A549 treated with Hydrocortisone at 1 μM for 4 hours (cell line): ENCODE measurements at places on chromosomes 1 and 21. TPM values are rescaled to one million over a fixed set of nuclear protein-coding genes. Genes with fewer than 3 reads are reported as not detected.

The MAP1LC3C gene
- total RNA-seq = 0.17 to 0.28 TPM (median 0.18 TPM) in 4 of 5 replicates, not detected in the other

The ACOT11 gene
- total RNA-seq = 2.0 to 2.4 TPM (median 2.1 TPM) in 5 replicates

The ST7L gene
- total RNA-seq = 11.0 to 13.0 TPM (median 11.9 TPM) in 5 replicates

The DAB1 gene
- not detected in 5 replicates for total RNA-seq

The FMO1 gene
- not detected in 5 replicates for total RNA-seq

The ADAR gene
- total RNA-seq = 66.9 to 92.9 TPM (median 73.2 TPM) in 5 replicates

The SYCP1 gene
- total RNA-seq = not detected in 5 replicates

The CDCA8 gene
- 47.0 to 53.1 TPM (median 48.4 TPM) in 5 replicates for total RNA-seq

The FAM72D gene
- 4.7 to 7.7 TPM (median 5.8 TPM) in 5 replicates for total RNA-seq

The BSND gene
- total RNA-seq = 0.01 TPM in 1 of 5 replicates, not detected in the others

The CFAP45 gene
- 0.41 to 0.83 TPM (median 0.59 TPM) in 5 replicates for total RNA-seq

The DRAXIN gene
- 0.03 to 0.09 TPM (median 0.05 TPM) in 5 replicates for total RNA-seq

The LENEP gene
- total RNA-seq = not detected in 5 replicates

The HIPK1 gene
- total RNA-seq = 13.4 to 16.6 TPM (median 15.2 TPM) in 5 replicates

The NBPF4 gene
- total RNA-seq = 0.13 to 0.21 TPM (median 0.15 TPM) in 5 replicates

The PIK3R3 gene
- total RNA-seq = 1.3 to 1.9 TPM (median 1.4 TPM) in 5 replicates

The MAP3K7CL gene
- total RNA-seq = 1.2 to 2.4 TPM (median 2.0 TPM) in 5 replicates

The SLC6A17 gene
- total RNA-seq = 4.7 to 6.0 TPM (median 5.2 TPM) in 5 replicates

The SDC3 gene
- 8.0 to 12.2 TPM (median 9.9 TPM) in 5 replicates for total RNA-seq

The NPR1 gene
- 1.6 to 2.5 TPM (median 1.9 TPM) in 5 replicates for total RNA-seq

The RHBDL2 gene
- 1.7 to 2.3 TPM (median 2.1 TPM) in 5 replicates for total RNA-seq

The TMEM54 gene
- 26.2 to 45.3 TPM (median 41.0 TPM) in 5 replicates for total RNA-seq

The NUP210L gene
- total RNA-seq = not detected in 5 replicates

The CFAP107 gene
- not detected in 5 replicates for total RNA-seq

The DENND2C gene
- 0.28 to 0.47 TPM (median 0.37 TPM) in 5 replicates for total RNA-seq

The TRIM17 gene
- total RNA-seq = not detected in 5 replicates

The UBE2U gene
- not detected in 5 replicates for total RNA-seq

The CD1E gene
- total RNA-seq = not detected in 5 replicates

The SEMA4A gene
- 0.36 to 0.43 TPM (median 0.40 TPM) in 5 replicates for total RNA-seq

The KCNJ10 gene
- total RNA-seq = not detected in 5 replicates

The EXOC8 gene
- 8.0 to 11.4 TPM (median 8.7 TPM) in 5 replicates for total RNA-seq

The LCE1E gene
- total RNA-seq = 0.08 to 0.17 TPM (median 0.12 TPM) in 3 of 5 replicates, not detected in the others

The SPRR2F gene
- total RNA-seq = not detected in 5 replicates

The PRR9 gene
- not detected in 5 replicates for total RNA-seq

The BMP8A gene
- total RNA-seq = 0.15 to 0.25 TPM (median 0.18 TPM) in 4 of 5 replicates, not detected in the other

The PEA15 gene
- 166 to 210 TPM (median 183 TPM) in 5 replicates for total RNA-seq

The C1QTNF12 gene
- 0.97 to 2.3 TPM (median 1.3 TPM) in 5 replicates for total RNA-seq

The GOLT1A gene
- 3.2 to 6.6 TPM (median 4.6 TPM) in 5 replicates for total RNA-seq

The GPR161 gene
- 10.6 to 19.0 TPM (median 15.0 TPM) in 5 replicates for total RNA-seq

The CACHD1 gene
- 1.3 to 1.8 TPM (median 1.5 TPM) in 5 replicates for total RNA-seq

The HSD11B1 gene
- 0.09 to 0.60 TPM (median 0.47 TPM) in 5 replicates for total RNA-seq

The ANGPTL3 gene
- total RNA-seq = not detected in 5 replicates

The ATP1A2 gene
- total RNA-seq = 0.06 to 0.20 TPM (median 0.09 TPM) in 5 replicates

The B3GALNT2 gene
- total RNA-seq = 15.2 to 23.8 TPM (median 17.9 TPM) in 5 replicates

The RIPPLY3 gene
- 0.38 to 0.59 TPM (median 0.59 TPM) in 5 replicates for total RNA-seq

The CHRNB2 gene
- total RNA-seq = 0.29 to 0.54 TPM (median 0.43 TPM) in 5 replicates
